ENCODE measurements at places on chromosomes 11 and 22.
A peak's percentile ranks its signal among the peaks of the same experiment; 100 is the strongest.

DNA sequence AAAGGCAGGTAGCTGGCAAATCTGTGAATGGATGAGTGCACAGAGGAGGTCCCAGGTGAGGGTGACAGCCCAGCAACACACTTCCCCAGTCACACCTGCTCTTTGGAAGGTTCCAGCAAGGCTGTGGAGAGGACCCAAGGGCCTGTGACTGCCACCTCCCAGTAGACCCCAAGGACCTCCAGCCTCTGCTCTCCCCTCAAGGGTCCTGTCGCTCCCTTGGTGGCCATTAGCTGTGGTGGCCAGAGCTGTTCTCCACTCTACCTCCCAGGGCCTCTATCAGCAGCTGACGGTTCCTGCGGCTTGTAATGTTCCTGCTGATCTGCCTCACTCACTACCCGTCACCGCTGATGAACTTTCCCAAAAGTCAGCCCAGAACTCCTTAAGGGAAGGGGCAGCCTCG lies 93.0 kb downstream of the SWAP70 start:
- peaks cover 13% of the 10 kb centered on the region for H3K4me1 ChIP-seq
- peak overlapping the region; percentile 61 for H3K27ac ChIP-seq
- no peaks in the 10 kb centered on the region for H3K36me3 ChIP-seq
- no peak overlapping the region for H3K4me3 ChIP-seq
- H3K27me3 ChIP-seq: no peaks in the 10 kb centered on the region

GRCh38 chr11:73291781-73292524 lies 16.1 kb upstream of the ARHGEF17 start:
- H3K4me3 ChIP-seq: no peak overlapping the region
- peaks cover 7% of the 10 kb centered on the region for H3K4me1 ChIP-seq
- no peaks in the 10 kb centered on the region for H3K36me3 ChIP-seq
- no peak overlapping the region for H3K27ac ChIP-seq
- no peak for DNase-seq

GRCh38 chr22:41028841-41029240 lies 63.6 kb upstream of the EP300 start:
- H3K36me3 ChIP-seq: no peaks in the 10 kb centered on the region
- H3K27ac ChIP-seq: no peak overlapping the region
- peaks cover 3% of the 10 kb centered on the region for H3K27me3 ChIP-seq
- no peak for DNase-seq
- no peak overlapping the region for H3K4me3 ChIP-seq

GRCh38 chr11:105732611-105733010 lies 122.7 kb downstream of the GRIA4 start:
- no peak overlapping the region for H3K4me3 ChIP-seq
- no peaks in the 10 kb centered on the region for H3K4me1 ChIP-seq
- no peaks in the 10 kb centered on the region for H3K27me3 ChIP-seq
- DNase-seq: no peak
- H3K36me3 ChIP-seq: no peaks in the 10 kb centered on the region
- no peak overlapping the region for H3K27ac ChIP-seq

- H3K27ac ChIP-seq: no peak overlapping the region
- H3K36me3 ChIP-seq: no peaks in the 10 kb centered on the region
- H3K4me1 ChIP-seq: peaks cover 3% of the 10 kb centered on the region
- H3K4me3 ChIP-seq: peak overlapping the region; percentile 55
- peaks cover 17% of the 10 kb centered on the region for H3K27me3 ChIP-seq
These were observed 14.9 kb upstream of the SLC29A2 start for GRCh38 chr11:66386171-66387069.

DNA sequence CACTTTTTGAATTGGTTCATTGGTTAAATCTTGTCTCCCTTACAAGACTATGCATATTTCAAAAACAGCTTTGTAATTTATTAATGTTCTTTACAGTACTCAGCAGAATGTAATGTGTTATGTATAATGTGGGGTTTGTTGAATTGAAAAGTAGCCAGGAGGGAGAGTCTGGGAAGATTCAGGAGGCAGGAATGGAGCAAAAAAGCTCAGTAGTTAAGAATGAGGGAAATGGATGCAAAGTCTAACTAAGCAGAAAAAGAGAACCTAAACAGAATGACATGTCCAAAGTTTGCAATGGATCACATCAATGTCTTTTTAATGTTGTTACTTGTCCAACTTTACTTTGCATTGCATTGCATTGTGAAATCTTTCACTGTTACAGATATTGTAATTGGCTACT lies 86.5 kb upstream of the CARD18 start:
- peaks cover 2% of the 10 kb centered on the region for H3K27me3 ChIP-seq
- H3K4me1 ChIP-seq: peaks cover 4% of the 10 kb centered on the region
- no peaks in the 10 kb centered on the region for H3K36me3 ChIP-seq
- no peak for DNase-seq
- H3K4me3 ChIP-seq: no peak overlapping the region

DNA sequence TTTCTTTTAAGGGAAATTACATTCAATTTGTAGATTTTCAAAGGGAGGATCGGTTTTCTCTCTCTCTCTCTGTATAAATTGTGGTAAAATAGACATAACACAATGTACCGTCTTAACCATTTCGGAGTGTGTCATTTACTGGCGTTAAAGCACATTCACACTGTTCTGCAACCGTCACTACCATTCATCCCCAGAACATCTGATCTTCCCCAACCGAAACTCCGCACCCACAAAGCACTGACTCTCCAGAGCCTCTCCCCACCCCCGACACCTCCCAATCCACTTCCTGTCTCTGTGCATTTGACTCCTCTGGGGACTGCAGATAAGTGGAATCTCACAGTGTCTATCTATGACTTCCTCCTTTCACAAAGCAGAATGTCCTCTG lies 15.9 kb upstream of the GRAMD4 start:
- peak overlapping the region; percentile 49 for H3K27ac ChIP-seq
- H3K27me3 ChIP-seq: no peaks in the 10 kb centered on the region
- no peak overlapping the region for H3K4me3 ChIP-seq
- H3K4me1 ChIP-seq: peaks cover 16% of the 10 kb centered on the region
- no peak for DNase-seq

- H3K4me1 ChIP-seq: peaks cover 11% of the 10 kb centered on the region
- peaks cover 16% of the 10 kb centered on the region for H3K27me3 ChIP-seq
- H3K36me3 ChIP-seq: no peaks in the 10 kb centered on the region
- H3K4me3 ChIP-seq: peak overlapping the region; percentile 2
- no peak for DNase-seq
These were observed 129.3 kb upstream of the FGF3 start for GRCh38 chr11:69948256-69949141.

GRCh38 chr11:11966826-11967668 lies 41.4 kb downstream of the DKK3 start:
- H3K27me3 ChIP-seq: no peaks in the 10 kb centered on the region
- no peak overlapping the region for H3K4me3 ChIP-seq
- H3K4me1 ChIP-seq: peaks cover 2% of the 10 kb centered on the region
- peaks cover 12% of the 10 kb centered on the region for H3K36me3 ChIP-seq

DNA sequence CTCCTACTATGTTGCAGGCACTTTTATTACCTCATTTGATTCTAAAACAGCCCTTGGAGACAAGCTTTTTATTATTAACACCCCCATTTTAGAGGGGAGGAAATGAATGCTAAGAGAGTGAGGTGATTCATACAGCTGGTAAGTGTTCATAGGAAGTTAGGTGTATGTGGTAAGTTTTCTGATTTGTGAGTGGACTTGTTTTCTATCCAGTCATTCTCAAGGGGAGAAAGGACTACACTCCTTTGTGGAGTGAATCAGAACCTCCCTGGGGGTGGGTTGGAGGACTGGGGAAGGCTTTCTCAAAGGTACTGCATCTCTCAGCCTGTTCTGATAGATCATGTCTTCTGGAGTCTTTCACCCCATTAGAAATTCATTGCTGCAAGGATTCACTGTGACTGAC lies 23.5 kb downstream of the PKNOX2 start:
- no peaks in the 10 kb centered on the region for H3K27me3 ChIP-seq
- DNase-seq: no peak
- H3K36me3 ChIP-seq: peaks cover 23% of the 10 kb centered on the region
- no peak overlapping the region for H3K4me3 ChIP-seq
- peaks cover 24% of the 10 kb centered on the region for H3K4me1 ChIP-seq

GRCh38 chr22:33400061-33400840 lies 342.1 kb upstream of the SYN3 start:
- H3K27ac ChIP-seq: no peak overlapping the region
- peaks cover 2% of the 10 kb centered on the region for H3K4me1 ChIP-seq
- no peak for DNase-seq

- peaks cover 27% of the 10 kb centered on the region for H3K27me3 ChIP-seq
- DNase-seq: no peak
- H3K36me3 ChIP-seq: peaks cover 2% of the 10 kb centered on the region
- peak overlapping the region; percentile 69 for H3K4me3 ChIP-seq
These were observed 864 bp upstream of the EHBP1L1 start for GRCh38 chr11:65574811-65575567.

DNA sequence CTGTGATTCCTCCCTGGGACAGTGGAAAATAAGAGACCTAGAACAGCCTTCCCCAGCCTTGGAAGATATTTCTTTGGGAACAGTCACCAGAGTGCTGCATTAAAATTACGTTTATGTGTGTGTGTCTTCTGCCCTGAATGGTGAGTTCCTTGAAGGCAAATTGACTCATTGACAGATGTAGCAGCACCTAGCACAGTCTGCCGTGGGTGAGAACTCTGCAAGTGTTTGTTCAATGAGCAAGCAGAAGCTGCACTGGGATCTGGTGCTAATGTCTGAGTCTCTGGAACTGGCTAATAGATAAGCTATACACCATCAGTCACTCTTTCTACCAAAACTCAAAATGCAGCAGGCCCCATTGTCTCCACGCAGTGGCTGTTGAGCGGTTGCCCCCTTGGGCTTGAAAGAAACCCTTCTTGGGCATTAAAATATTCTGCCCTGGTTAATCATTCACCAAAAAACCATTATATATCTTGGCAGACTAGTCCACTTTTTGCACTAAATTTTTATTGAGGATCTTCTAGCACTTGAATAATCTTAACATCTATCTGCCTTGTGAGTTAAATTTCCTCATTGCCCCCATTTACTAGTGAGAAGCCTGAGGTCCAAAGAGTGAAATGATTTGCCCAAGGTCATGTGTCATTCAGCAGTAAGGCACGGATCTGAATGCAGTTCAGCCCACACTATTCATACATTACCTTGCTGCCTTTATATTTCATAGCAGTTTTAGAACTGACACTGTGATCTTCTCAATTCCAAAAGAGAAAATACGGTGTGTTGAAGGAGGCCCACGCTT lies 87.8 kb upstream of the GALNT18 start:
- H3K27me3 ChIP-seq: peaks cover 3% of the 10 kb centered on the region
- no peak overlapping the region for H3K4me3 ChIP-seq
- no peaks in the 10 kb centered on the region for H3K4me1 ChIP-seq
- no peak overlapping the region for H3K27ac ChIP-seq

GRCh38 chr11:30282289-30282631 lies 40.6 kb upstream of the ARL14EP start:
- peaks cover 4% of the 10 kb centered on the region for H3K4me1 ChIP-seq
- no peak overlapping the region for H3K4me3 ChIP-seq
- no peak for DNase-seq
- no peaks in the 10 kb centered on the region for H3K36me3 ChIP-seq
- no peak overlapping the region for H3K27ac ChIP-seq
- H3K27me3 ChIP-seq: peaks cover 3% of the 10 kb centered on the region

DNA sequence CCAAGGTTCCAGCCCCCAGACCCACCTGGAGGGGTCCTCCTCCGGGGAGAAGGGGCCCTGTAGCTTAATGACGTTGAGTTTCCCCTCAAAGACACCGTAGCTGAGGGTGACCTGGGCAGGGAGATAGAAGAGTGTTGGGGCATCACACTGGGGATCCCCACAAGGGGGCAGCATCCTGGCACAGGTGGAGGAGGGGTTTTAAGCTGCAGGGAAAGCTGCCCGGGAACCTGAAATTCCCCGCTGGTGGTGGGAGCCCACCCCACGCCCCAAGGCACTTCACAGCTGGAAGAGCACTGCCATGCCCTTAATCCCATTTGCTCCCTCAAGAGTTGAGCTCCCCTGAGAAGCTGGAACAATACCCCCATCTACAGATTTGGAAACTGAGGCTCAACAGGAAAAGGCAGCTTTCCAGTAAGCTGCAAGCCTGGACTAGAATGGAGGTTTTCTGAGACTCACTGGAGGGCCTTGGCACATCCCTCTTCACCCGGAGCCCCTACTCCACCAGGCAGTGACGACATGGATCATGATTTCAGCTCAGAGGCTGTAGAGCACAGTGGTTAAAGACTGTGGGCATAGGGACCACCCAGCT lies 13.7 kb downstream of the MFNG start:
- DNase-seq: no peak
- peaks cover 6% of the 10 kb centered on the region for H3K27me3 ChIP-seq
- no peak overlapping the region for H3K27ac ChIP-seq
- H3K4me1 ChIP-seq: no peaks in the 10 kb centered on the region
- no peak overlapping the region for H3K4me3 ChIP-seq

DNA sequence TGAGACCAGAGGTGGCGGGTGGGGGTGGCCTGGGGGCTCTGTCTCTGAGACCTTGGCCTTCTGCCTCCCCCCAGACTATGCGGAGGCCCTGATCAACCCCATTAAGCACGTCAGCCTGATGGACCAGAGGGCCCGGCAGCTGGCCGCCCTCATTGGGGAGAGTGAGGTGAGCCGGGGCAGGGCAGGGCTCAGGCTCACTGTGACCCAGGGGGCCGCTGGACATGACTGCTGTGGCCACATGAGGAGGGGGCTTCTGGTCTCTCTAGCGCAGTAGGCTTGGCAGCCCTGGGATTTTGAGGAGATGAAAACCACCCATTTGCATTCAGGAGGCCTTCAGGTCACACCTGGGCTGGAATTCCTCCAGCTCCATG lies 12.6 kb downstream of the PLCB3 start:
- no peaks in the 10 kb centered on the region for H3K27me3 ChIP-seq
- no peak overlapping the region for H3K4me3 ChIP-seq
- H3K27ac ChIP-seq: no peak overlapping the region
- DNase-seq: no peak
- H3K4me1 ChIP-seq: peaks cover 3% of the 10 kb centered on the region
- peaks cover 15% of the 10 kb centered on the region for H3K36me3 ChIP-seq

DNA sequence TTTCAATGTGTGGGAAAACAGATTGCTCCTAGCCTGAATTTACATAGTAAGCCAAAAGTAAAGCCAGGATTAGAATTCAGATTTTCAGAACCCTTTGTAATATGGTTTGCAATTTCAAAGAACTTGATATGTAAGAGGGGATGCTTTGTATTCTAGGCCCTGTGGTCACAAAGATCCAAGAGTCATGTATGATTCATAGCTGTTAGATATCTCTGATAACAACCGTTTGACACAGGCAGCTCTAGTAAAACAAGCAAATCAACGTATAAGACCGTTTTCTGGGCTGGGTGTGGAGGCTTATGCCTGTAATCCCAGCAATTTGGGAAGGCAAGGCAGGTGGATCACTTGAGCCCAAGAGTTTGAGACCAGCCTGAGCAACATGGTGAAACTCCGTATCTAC lies 79.6 kb downstream of the EMSY start:
- peak overlapping the region; percentile 35 for H3K27ac ChIP-seq
- peaks cover 22% of the 10 kb centered on the region for H3K36me3 ChIP-seq
- H3K4me3 ChIP-seq: no peak overlapping the region
- no peak for DNase-seq
- peaks cover 33% of the 10 kb centered on the region for H3K4me1 ChIP-seq
- H3K27me3 ChIP-seq: no peaks in the 10 kb centered on the region

GRCh38 chr22:27260087-27260698 lies 541.4 kb downstream of the MN1 start:
- H3K27me3 ChIP-seq: peaks cover 21% of the 10 kb centered on the region
- no peak overlapping the region for H3K27ac ChIP-seq
- no peak overlapping the region for H3K4me3 ChIP-seq
- DNase-seq: no peak
- H3K36me3 ChIP-seq: no peaks in the 10 kb centered on the region
- no peaks in the 10 kb centered on the region for H3K4me1 ChIP-seq

- H3K4me1 ChIP-seq: no peaks in the 10 kb centered on the region
- H3K36me3 ChIP-seq: no peaks in the 10 kb centered on the region
- H3K27ac ChIP-seq: no peak overlapping the region
- H3K27me3 ChIP-seq: peaks cover 6% of the 10 kb centered on the region
- H3K4me3 ChIP-seq: no peak overlapping the region
- no peak for DNase-seq
These were observed 20.3 kb upstream of the SLN start for GRCh38 chr11:107731941-107732688.

All from progenitor cell of endocrine pancreas (in vitro differentiated cells).